ENCODE measurements at places on chromosomes 4 and X. TPM values are rescaled to one million over a fixed set of nuclear protein-coding genes. Genes with fewer than 3 reads are reported as not detected.

GPR82 gene
- total RNA-seq = not detected

RAB33A gene
- 21.3 TPM for total RNA-seq

DRP2 gene
- 0.55 TPM for total RNA-seq

ABCG2 gene
- total RNA-seq = 0.43 TPM

BEX5 gene
- total RNA-seq = 4.6 TPM

Measured in activated naive CD4-positive, alpha-beta T cell treated with anti-CD3 and anti-CD28 coated beads, Interleukin-2, amount 10 ng/mL, durations not matched to agents 5 hours and 36 hours (primary cell).